ENCODE measurements at places on chromosomes 11 and 22.
A peak's percentile ranks its signal among the peaks of the same experiment; 100 is the strongest.

- no peak for DNase-seq
These were observed 51.3 kb downstream of the KIRREL3 start for GRCh38 chr11:126949066-126949891.

DNA sequence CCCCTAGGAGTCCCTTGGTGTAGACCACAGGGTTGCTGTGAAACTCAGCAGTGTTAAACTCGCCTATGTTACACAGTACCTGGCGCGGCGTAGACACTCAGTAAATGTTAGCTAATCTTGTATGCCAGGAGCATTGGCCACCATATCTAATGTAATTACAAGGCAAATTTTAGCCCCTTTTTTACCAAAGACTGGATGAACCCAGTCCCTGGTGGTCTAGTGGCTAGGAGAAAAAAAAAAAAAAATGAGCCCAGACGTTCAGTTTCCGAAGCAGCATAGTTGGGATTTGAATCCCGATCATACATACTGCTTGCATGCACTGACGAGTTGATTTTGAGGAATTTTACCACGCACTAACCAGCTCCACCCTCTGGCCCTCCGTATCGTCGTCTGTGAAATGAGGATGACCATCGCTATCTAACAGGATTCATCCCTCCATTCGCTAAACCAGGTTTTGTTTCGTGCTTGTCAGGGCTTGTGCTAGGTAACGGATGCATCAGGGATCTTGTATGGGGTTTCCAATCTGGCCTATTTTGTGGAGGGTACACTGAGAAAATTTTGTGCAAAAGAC is 688 bp downstream of the PTS start:
- DNase-seq = no peak

GRCh38 chr22:32660292-32660691 is 141.2 kb upstream of the TIMP3 start:
- DNase-seq = peak; percentile 37

- no peak for DNase-seq
These were observed 12.1 kb downstream of the MMP7 start for GRCh38 chr11:102518296-102519094.

GRCh38 chr22:25869771-25870170 is 127.8 kb downstream of the MYO18B start:
- no peak for DNase-seq

GRCh38 chr11:3164552-3165151 is 458 bp downstream of the OSBPL5 start:
- no peak for DNase-seq

- DNase-seq = no peak
These were observed 91.7 kb upstream of the E2F8 start for GRCh38 chr11:19332476-19332875.

- no peak for DNase-seq
These were observed 801 bp upstream of the TXNRD2 start for GRCh38 chr22:19942157-19943081.

All from activated naive CD4-positive, alpha-beta T cell (primary cell).